Activated gamma-delta T cell treated with anti-CD3 and anti-CD28 coated beads, Interleukin-2, amount 50 U/mL, for 16 hours (primary cell): ENCODE measurements at places on chromosomes 4 and X.

DNA sequence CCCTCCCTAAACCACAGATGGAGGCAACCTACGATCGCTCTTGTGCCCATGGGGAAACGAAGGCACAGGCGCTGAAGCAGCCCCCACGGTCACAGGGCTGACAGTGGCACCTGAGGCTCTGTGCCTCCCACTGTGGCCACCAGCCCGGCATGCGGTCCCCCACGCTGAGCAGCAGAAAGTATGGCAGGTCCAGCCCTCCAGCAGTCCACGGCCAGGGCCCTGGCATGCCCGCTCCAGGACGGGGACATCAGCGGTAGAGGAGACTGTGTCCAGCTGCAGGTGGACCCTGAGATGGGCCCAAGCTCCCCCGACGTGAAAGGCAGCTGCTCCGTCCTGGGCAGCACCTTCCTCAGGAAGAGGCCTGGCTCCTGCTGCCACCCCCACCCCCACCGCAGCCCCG, 61.2 kb downstream of the FAM53A start:
- no peak for DNase-seq

DNA sequence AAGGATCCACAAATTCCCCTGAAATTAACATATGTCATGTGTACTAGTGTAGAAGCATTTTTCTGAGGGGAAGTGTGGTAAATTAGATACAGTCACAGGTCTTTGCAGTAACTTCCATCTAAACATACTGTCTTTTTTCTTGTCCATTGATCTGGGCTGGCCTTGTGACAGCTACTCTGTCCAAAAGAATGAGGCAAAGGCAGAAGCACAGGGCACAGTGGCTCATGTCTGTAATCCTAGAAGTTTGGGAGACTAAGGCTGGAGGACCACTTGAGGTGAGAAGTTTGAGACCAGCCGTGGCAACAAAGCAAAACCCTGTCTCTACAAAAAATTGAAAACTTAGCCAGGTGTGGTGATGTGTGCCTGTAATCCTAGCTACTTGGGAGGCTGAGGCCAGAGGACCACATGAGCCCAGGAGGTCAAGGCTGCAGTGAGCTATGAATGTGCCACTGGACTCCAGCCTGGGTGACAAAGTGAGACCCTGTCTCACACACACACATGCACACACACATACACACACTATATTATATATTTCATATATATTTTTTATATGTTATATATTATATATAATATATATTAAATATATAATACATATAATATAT, 47.6 kb downstream of the HAND2 start:
- DNase-seq: no peak

- DNase-seq: no peak
Observed at GRCh38 chr4:156496797-156497196, 474.8 kb downstream of the PDGFC start.

DNA sequence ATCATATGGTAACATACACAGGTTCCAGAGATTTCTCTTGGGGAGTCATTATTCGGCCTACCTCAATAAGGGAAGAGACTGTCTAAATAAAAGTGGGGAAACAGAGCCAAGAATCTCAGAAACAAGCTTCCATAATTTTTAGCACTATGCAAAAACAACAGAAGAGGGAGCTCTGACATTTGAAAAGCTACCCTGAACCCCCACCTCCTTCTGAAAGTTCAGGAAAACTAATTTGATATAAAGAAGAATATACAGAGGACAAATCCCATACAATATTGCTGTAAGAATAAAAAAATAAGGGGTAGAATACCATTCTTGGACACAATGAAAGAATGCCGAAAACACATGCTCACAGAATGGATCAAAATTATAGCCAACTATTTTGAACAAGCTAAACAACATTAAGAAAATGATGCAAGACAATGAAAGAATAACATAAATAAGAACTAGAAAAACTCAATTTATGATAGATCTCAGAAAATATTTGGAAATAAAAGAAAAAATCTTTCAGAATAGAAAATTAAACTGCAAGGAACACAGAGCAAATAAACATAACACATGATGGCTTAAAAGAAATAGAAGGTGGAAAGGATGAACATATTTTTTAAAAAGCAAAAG, 14.4 kb upstream of the ZNF41 start:
- DNase-seq: no peak

- DNase-seq: no peak
Observed at GRCh38 chr4:24736066-24736465, 59.3 kb upstream of the SOD3 start.

DNA sequence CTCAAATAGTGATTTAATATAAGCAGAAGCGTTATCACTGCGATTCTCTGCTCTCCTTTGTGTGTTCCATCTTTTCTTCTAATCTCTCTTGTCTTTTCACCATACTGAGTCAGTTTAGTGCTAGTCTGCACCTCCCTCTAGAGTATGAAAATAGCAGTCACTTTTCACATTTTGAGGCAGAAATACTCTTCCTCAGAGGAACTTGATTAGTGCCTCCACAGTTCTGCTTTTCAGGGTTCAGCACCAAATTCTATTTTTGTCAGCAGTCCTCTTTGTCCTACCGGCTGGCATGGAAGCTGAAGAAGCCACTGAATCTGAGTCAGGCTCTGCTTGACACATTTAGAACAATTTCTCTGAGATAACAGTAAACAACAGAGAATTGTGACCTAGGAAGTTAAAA, 49.7 kb upstream of the ANKRD17 start:
- DNase-seq: no peak

GRCh38 chr4:187558391-187558790, 437.2 kb upstream of the ZFP42 start:
- DNase-seq: no peak
